ENCODE measurements at places on chromosomes 12 and 14.

GRCh38 chr14:24734917-24735500, 101.0 kb upstream of the GZMB start:
- peak; percentile 83 for DNase-seq

DNA sequence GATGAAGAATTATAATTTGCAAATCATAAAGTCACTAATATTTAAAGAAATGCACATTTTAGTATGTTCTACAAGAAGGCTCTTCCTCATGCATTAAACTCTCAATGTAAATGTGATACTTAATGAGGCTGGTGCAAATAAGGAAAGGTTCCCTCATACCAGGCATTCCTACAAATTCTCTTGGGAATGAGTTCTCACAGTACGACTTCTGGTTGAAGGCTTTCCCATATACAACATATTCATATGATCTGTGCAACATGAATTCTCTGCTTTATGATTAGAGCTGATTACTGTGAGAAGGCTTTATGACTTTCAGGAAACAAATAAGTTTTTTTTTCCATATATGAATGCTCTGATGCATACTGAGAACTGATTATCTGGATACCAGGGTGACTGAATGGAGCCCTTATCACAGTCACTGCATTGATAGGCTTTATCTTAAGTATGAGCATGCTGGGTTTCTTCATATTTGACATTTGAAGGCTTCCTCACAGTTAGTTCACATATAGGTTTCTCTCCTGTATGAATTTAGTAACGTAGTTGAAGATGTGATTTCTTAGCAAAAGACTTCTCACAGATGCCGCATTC, 293.9 kb downstream of the RAD51B start:
- DNase-seq: no peak

DNA sequence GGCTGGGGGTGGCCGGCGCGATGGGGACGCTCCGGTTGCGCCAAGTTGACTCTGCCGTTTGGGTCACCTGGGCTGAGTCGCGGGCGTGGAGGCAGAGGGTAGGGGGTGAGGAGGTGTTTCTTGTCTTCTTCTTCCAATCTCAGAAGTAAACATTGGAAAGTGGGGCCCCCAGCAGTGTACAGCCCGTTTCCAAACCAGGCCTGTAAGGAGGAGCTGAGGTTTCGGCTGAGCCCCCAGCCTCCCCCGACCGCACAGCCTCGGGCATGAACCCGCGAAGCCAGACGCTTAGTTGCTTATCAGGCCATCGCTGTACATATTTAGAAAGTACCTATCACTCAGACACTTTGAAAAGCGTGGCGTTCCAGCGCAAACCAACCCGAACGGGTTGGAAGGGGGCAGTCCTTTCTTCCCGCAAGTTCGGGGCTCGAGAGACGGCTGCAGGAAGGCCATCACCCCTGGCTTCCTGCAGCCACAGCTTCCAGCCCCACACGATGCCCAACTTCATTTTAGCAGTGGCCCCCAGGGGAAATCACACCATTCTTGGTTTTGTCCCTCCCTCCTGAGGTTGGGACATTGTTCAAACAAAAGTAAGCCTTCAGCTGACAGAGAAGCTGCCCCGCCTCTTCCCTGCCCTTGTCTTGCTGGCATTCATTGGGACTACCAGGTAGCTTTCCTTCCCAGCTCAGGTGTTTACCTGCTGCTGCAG, 164.1 kb downstream of the ZFP36L1 start:
- DNase-seq: peak; percentile 30

GRCh38 chr12:119843100-119843499, 34.0 kb downstream of the CIT start:
- no peak for DNase-seq

DNA sequence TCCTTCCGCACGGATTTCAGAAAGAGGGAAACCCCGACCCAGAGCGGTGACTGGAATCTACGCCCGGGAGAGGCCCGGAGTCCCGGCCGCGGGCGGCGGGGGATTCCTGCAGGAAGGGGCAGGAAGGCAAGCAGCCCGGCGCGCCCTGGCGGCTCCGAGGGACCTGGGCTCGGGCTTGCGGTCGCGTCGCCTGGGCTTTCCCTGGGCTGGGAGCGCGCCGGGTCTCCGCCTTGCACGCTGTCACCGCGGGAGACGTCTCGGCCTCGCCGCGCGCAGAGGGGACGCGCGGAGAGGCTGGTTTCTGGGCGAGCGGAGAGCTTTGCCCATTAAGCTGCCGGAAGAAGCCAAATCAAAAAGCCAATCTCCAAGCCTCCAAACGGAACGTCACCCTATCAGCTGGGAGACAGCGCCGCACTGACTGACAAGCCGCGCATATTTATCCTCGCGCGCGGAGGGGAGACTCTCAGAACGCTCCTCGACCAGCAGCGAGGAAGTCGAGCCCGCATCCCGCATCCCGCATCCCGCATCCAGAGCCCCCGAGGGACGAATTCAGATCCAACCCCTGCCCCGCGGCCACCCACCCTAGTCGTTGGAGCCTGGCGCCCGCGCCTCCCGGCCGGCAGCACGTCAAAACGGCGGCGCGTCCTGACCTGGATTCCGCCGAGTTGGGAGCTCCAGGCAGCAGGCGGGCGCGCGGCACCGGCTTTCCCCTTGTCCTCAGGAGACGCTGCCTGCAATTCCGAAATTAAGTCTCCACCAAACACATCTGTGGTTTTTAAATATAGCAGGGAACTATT, at the start of gene SLC8A3:
TSS of gene SLC8A3 (minus strand) at position 293 of the 797 bp plus-strand sequence. CDS start 20,529 bp downstream, outside the sequence.
- DNase-seq: peak; percentile 77

DNA sequence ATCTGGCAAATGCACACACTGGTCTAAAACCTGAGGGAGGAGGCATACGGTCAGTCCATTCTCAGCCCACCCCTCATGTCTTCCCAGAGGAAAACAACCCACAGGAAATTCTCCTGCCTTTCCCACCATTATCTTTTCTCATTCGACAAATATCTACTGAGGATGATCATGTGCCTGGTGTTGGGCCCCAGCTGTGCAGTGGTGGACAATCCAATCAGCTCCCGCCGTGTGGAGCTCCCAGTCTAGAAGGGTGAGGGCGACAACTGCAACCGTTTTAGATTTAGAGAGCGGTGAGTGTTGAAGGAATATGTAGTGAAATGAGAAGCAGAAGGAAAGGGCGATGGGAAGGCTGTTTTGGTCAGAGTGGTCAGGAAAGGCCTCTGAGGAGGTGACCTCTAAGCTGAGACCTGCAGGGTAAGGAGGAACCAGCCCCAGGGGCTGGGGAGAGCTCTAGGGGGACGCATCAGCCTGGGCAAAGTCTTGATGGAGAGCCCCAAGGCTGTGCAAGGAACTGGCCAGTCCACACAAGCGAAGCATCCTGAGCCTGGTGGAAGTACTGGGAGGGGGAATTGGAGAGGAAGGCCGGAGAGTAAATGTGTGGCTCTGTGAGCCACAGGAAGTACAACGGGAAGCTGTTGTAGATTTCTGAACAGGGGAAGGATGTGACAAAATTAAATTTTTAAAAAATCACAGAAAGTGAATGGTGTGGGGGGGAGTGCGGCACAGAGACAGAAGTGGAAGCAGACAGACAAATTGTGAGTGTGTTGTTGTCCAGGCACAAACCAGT, 192.8 kb downstream of the NTF3 start:
- no peak for DNase-seq

DNA sequence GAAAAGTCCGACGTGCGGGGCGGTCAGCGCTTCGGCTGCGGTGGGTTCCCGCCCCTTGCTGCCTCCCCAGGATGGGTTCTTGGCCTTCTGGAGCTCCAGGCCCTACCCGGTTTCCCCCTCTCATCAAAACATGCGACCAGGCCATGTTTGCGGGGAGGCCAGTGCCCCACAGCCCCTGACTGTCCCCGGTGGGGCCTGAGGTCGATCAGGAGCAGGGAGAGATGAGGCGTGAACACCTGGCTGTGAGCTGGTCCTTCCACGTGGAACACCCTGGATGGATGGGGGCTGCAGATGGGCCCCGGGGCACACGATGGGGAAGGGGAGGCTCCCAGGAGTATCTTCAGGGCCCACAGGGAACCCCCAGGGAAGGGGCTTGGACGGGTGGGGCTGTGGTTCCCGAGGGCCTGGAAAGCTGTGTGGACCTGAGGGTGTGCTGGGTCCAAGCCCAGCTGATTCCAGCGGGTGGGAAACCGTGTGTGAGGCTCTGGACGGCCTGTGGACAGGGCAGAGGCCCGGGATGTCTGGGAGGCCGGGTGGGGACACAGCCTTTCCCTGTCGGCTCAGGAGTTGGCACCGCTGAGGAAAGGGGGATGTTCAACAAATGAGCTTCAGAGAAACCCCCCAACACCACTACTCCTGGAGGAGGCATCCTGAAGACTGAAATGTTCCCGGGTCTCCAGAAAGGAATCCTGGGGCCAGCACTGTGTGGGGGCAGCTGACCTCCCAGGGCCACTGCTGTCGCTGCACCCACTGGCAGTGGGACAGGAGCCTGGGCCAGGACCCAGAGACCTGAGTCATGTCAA, 187.0 kb upstream of the C14orf180 start:
- DNase-seq: no peak

DNA sequence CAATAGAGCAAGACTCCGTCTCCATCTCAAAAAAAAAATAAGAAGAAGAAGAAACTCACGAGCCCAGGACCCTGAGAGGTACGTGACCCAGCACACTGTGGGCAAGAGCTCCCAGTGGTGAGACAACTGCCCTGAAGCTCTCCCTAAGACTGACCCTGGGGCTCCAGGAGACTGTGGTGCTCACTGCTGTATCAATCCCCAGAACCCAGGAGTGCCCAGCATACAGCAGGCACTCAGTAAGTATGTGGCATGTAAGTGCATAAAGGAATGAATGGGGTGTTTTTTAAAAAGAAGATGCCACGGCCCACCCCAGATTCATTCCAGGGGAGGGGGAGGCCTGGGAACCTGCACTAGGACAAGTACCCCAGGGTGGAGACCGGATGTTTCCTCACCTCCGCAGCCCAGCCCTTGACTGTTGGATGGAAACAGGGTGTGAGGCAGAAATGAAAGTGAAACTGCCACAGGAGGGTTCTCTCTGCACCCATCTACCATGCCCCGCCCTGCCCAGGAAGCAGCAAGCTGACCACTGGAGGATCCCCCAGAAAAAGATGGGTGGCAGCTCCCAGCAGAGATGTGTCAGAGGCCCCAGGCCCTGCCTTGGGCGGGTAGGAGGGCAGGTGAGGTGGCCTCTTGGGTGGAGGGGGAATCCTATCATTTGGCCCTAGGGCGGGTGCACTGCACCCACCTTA, 12.2 kb downstream of the ITPK1 start:
- DNase-seq: no peak

DNA sequence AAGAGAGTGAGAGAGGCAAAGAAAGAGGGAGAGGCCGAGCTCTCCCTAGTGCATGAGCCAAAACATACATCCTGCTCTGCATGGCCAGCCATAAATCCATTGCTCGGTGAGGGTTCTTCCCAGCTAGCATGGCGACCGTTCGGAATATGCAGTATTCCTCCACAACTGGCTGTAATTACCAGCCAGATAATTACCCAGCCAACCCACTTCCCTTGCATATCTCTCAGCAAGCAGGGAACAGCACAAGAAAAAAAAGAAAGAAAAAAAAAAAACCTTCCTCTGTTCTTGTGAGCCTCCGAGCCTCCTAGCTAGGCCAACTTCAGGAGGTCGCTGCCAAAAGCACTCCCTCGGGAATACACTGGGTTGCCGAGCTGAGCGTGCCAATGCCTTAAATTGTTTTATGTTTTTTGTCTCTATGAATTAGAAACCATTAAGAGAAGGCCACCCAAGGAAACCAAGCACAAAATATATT, 567.9 kb downstream of the MED13L start:
- no peak for DNase-seq

- DNase-seq: no peak
Observed at GRCh38 chr14:71753976-71754375, 178.3 kb upstream of the RGS6 start.

GRCh38 chr12:98743362-98743953, 98.4 kb downstream of the APAF1 start:
- DNase-seq: peak; percentile 60

- no peak for DNase-seq
Observed at GRCh38 chr14:42013153-42013552, 406.5 kb downstream of the LRFN5 start.

DNA sequence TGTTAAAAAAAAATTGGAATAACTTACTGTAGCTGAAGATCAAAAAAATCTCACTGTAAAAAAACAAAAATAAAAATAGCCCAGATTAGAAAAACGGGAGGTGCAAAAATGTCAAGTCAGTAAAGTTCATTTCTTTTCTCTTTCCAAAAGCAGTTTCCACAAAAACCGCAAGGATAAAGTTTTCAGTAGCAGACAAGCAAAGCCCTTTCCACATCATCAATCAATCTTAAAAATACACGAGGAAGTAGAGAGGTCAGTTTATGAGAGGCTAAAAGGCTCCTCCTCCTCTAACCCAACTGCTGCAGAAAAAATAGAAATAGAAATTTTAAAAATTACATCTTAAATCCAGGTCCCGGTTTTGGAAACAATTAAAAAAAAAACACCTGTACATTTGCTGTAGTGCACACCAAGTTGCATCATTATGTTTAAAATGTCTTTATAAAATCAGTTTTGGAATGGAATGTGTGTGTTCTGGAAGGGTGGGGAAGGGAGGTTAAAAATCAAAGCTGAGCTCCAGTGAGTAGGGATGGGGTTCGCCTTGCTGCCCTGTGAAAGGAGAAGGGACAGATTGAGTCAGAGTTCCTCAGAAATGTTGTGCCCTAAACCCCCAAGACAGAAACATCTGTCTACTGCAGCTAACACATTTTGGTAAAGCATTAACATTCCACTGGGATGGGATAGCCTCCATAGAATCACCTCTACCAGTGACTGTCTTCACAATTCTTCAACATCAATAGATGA, 5.8 kb downstream of the HNRNPC start:
- DNase-seq: no peak

DNA sequence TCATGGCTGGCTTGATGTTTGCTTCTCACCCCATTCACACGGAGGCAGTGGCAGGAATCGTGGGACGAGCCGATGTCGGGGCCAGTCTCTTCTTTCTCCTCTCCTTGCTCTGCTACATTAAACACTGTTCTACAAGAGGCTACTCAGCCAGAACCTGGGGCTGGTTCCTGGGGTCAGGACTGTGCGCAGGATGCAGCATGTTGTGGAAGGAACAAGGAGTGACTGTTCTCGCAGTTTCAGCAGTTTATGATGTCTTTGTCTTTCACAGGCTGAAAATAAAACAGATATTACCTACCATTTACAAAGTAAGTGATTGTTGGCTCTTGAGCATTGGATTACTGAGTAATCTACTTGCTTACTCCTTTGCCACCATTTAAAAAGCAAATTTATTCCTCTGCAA, 170.6 kb downstream of the TMTC2 start:
- DNase-seq: no peak

DNA sequence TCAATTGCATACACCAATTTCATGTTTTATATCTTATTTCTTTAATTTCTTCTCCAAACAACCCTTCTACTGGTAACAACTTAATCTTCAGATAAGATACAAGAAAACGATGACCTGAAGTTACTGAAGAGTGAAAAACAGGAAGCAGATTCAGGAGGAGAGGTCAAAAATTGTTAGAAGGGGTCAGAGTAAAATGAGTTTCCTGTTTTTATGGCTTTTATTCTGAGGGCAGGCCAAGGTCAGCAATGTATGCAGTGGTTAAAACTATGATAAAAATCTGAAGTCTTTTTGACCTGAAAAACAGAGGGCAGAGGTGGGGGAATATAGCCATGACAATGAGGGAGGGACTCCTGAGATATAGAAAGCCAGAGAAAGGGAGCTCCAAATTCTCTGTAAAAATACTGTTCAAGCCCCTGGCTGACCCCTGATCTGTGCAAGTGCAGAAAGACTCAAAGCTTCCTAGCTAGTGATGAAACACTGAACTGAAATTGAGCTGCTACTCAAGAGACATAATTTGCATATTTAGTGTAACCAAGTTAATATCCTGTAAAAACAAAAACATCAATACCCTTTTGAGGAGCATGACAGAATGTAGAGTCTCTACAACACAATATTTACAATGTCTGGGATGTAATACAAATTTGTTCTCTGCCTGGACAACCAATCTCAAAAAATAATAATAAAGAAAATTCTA, 514.3 kb upstream of the SEL1L start:
- no peak for DNase-seq

GRCh38 chr12:127559349-127560040, 707.5 kb upstream of the TMEM132C start:
- DNase-seq: peak; percentile 43
